ENCODE measurements at places on chromosomes 6 and 20. TPM values are rescaled to one million over a fixed set of nuclear protein-coding genes. Genes with fewer than 3 reads are reported as not detected.

DNA sequence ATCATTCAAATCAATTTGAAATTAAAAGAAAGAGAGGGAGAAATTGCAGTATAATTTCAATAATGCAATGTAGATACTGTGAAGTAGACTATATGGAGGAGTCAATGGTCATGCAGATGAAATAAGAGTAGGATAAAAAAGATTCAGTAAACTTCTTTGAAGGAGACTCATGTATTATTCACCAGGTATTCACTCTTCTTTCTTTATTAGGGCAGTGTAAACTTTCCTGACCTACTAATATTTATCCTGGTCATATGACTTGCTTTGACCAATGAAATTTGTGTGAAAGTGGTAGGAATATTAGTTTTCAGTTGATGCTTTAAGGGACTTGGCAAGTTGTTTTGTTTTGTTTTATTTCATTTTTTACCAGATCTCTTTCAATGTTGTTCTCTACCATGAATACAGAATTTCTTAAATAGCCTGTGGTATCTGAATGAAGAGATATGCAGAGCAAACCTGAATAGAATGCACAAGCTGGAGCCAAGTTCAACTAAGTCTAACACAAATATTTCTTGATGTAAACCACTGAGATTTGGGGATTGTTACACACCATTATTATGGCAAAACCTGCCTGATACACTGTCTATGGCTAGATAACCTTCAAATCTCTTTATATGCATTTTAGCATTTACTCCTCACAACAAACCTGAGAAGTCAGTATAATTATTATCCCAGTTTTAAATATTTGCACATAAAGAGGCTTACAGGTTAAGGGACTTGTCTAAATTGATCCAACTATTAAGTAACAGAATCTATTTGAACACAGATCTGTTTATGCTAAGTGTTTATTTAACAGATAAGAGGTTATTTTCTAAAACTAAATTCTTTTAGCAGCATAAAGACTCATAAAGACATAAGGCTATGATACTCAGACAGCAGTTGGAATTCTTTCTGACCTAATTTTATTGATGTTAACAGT lies 311.2 kb downstream of the PKHD1 start:
- no peak for DNase-seq

HLA-DRB5 gene
- polyA plus RNA-seq: 54.5 TPM

DNA sequence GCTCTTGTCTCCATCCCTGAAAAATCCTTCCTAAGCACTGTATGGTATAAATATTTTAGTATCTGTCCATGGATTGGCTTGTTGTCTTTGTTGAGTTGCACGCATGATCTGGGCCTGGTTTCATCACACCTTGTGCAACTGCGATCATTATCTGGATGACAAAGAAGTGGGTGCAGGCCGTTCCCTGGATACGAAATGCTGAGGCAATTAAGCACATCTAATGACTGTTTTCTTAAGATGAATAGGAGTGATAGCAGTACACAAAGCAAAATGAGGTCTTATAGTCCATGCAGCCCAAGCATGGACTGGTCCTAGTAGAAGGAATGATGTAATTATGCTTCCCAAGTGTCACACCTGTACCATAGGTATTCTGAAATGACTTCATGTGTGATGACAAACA lies 47.8 kb downstream of the SLC35D3 start:
- no peak for DNase-seq

NINL gene
- polyA plus RNA-seq: 47.1 TPM

DPPA5 gene
- polyA plus RNA-seq: not detected

LY6G6F gene
- polyA plus RNA-seq: 0.44 TPM

GRCh38 chr6:51045548-51045947 lies 226.9 kb downstream of the TFAP2B start:
- DNase-seq: no peak

DNA sequence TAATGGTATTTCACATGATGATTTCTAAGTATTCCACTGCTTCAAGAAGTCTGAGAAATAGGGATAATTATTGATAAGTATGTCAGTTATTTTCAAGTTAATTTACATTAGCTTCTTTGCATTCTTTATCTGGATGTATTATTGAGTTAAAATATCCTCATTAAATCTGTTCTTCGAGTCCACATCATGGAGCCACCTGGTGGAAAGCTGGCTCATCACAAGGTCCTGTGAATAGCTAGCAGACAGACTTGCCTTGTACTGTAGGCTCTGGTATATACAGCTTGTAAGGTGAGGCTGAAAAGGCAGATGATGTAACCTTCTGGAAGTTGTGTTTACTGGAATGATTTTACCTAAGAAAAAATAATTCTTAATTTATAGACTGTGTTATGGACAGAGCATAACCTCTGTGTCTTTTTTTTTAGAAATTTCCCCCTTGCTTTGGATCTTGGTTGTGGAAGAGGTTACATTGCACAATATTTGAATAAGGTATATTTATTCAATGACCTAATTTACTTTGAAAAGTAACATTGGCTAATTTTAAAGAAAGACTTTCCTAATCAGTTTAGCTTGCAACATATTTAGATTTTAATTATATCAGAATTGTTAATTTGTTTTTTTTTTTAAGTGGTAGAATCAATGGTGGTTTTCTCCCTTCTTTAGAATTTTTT lies 3.5 kb downstream of the NDUFAF5 start:
- DNase-seq: peak; percentile 23

GRCh38 chr6:18990059-18990978 lies 603.2 kb downstream of the RNF144B start:
- DNase-seq: peak; percentile 83

- no peak for DNase-seq
Observed at GRCh38 chr20:54290636-54291035, 82.7 kb downstream of the PFDN4 start.

- no peak for DNase-seq
Observed at GRCh38 chr6:75306064-75306463, 21.5 kb upstream of the TMEM30A start.

GRCh38 chr6:50610562-50610961 lies 102.8 kb upstream of the TFAP2D start:
- no peak for DNase-seq

GRCh38 chr6:37083243-37084138 lies 78.0 kb downstream of the FGD2 start:
- no peak for DNase-seq

GRCh38 chr6:152874846-152875568 lies 107.8 kb downstream of the FBXO5 start:
- DNase-seq: no peak

DNMT3B gene
- 6.9 TPM for polyA plus RNA-seq

- no peak for DNase-seq
Observed at GRCh38 chr20:51360451-51361201, 181.9 kb downstream of the NFATC2 start.
